Activated CD4-positive, alpha-beta T cell treated with anti-CD3 and anti-CD28 coated beads, Interleukin-2, amount 50 U/mL, for 1 hour (primary cell): ENCODE measurements at places on chromosomes 3 and 15.
A peak's percentile ranks its signal among the peaks of the same experiment; 100 is the strongest.

DNA sequence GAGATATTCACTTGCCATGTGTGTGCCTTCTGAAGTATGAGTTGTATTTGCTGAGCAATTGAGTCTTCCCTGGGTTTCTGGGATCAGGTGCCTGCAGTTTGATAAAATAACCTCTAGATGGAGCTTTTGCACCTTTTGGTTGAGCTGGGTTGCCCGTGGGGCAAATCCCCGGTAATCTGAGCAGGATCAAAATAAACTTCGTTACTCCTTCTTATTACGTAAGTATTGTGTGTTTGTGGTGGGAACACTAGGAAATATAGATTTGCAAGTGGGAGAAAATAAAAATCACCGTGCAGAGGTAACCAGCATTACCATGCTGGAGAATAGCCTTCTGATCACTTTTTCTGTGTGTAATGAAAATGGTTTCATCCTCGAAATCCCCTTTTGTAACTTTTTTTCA lies 277.4 kb upstream of the NR2E3 start:
- no peak for DNase-seq

- DNase-seq, result no peak
Observed at GRCh38 chr3:42123824-42124658, 32.9 kb downstream of the TRAK1 start.

GRCh38 chr3:25397150-25397549 lies 30.9 kb upstream of the RARB start:
- no peak for DNase-seq

GRCh38 chr3:37964716-37965115 lies 25.9 kb upstream of the VILL start:
- DNase-seq, result no peak

DNA sequence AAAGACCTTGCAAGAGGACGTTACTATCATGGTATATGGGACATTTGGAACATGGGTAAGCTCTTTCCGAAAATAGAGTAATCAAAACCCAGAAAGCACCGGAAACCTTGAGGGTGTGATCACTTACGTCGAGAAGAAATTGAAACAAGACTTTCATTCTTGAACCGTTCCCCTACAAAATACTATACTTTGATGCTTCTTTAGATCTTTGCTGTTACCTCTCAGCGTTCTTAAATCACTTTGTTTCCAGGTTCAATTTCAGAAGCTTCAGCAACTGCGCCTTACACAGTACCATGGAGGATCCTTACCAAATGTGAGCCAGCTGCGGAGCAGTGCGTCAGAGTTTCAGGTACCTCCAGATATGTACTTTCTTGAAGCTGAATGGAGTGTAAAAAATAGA lies 10.1 kb downstream of the CRTC3 start:
- DNase-seq, result peak; percentile 41

- DNase-seq, result no peak
Observed at GRCh38 chr15:62380011-62380410, 214.9 kb upstream of the C2CD4B start.
